Fibroblast of gingiva (primary cell): ENCODE measurements at places on chromosomes 6 and 20.
A peak's percentile ranks its signal among the peaks of the same experiment; 100 is the strongest.

- no peak for DNase-seq
These were observed 772.8 kb upstream of the DEFB115 start for GRCh38 chr20:30484749-30485070.

DNA sequence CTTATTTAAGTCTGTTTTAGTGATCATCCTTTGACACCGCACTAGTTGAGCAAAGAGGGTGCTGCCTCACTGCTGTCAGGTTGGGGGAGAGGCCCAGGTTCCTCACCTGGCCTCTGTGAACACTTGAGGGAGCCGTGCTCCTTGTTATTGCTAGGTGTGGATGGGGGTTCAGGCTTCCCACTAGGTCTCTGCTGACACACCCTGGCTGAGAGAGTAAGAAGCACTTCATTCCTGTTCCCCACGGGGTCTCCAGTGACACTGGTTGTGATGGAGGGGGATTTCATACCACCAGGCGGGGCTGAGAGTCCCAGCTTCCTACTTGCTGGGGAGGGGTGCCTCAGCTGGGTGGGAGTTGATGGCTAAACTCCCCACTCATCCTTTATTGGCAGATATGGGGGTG is 11.1 kb upstream of the NOTCH4 start:
- DNase-seq: no peak

DNA sequence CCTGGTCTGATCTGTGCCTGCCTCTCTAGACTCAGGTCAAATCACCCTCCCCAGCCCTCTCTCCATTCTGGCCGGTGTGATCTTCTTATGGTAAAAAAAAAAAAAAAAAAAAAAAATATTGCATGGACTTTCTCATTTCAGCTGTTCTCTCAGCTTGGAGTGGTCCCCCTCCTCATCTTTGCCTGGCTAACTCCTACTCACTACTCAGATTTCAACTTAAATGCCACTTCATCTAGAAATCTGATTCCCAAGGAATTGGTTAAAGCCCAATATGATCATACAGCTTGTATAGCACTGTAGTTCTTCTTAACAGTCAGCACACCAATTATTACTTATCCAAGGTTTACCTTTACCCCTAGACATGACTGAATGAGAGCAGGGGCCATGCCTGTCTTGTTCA is 105.9 kb upstream of the CARMIL1 start:
- DNase-seq: no peak

DNA sequence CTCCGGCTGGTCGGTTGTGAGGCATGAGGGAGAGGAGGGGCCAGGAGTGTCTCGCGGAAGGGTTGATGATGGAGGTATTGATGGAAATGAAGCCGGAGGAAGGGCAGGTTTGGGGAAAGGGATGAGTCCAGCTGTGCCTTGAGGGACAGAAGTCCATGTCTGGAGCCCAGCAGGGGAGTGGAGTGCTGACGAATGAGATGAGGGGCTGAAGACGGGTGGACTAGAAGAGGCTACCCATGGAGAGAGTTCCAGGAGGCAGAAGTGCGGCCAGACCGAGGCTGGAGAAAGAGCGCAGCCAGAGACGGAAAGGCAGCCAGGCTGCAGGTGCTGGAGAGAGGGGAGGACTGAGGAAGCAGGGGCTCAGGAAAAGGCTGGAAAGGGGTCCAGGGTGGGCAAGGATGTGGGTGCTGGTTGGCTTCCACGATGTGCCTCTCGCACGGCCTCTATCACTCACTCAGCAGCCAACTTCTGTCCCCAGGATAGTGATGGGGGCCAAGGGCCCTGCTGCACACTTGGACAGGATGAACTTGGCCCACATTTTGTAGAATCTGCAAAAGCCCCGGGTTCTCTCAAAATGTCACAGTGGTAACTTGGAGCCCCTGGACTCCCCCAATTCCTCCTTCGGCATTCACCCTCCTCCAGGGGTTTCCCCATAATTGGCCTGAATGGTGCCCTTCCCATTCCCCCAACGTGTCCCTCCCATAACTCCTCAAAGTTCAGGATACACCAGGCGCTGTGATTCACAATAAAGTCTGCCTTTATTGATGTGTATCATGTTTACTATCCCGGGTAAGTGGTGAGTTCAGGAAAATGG is 627 bp upstream of the EIF6 start:
- DNase-seq: no peak

DNA sequence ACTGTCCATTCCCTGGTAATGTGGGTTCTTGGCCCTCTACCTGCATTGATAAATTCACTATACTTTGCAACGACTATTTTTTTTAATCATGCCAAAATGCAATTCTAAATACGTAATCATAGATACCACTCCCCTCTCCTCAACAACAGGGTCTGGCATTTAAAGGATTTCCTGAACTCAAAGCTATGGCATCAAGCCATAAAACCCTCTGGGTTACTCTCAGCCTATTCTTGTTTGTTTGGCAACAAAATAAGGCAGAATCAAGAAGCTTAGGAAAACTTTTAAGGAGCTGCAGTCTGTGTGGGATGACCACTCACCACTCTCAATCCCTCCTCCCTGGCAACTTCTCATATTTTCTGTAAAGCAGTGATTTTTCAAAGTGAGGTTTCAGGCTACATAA is 669.9 kb upstream of the ID4 start:
- no peak for DNase-seq

GRCh38 chr6:39476151-39476550 is 153.6 kb upstream of the KCNK16 start:
- no peak for DNase-seq

GRCh38 chr20:20241976-20242375 is 125.9 kb upstream of the INSM1 start:
- no peak for DNase-seq

DNA sequence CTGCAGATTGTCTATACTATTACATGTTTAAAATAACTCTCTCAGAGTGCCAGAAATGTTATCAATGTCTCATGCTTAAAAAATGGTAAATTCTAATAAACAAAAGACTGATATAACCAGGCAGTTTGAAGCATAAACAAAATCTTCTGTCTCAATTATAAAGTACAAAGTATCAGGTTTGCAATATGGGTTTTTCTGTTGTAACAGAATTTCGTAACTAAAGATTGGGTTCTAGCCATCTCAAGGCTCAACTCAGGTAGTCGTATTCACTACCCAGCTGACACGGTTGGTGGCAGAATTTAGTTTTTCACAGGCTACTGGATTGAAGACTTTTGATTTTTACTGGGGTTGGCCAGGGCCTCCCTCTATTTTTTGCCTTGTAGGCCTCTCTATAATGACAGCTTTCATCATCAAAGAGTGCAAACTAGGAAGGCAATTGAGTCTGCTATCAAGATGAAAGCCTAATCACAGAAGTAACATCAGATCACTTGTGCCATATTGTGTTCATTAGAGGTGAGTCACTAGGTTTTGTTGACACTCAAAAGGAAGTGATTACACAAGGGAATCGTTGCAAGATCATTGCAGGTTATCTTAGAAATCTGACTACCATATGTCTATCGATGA is 3.6 kb downstream of the CYP39A1 start:
- peak; percentile 35 for DNase-seq

DNA sequence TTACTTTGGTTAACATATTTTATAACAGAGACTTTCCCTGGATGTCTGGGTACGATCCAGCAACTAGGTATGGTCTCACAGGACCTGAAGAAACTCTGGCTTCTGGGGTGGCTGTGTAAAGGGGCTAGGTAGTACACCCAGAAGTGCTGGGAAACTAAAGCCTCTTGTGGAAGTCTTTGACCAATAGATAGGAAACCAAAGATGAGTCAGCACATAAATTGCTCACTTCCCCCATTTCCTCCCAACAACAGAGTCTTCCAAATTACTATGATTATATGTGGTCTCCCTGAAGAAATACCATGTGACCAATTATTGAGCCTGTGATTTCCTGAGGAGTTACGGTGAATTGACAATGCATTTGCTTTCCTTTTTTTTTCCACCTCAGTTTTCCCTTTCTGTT is 26.8 kb upstream of the TBX18 start:
- peak; percentile 36 for DNase-seq

DNA sequence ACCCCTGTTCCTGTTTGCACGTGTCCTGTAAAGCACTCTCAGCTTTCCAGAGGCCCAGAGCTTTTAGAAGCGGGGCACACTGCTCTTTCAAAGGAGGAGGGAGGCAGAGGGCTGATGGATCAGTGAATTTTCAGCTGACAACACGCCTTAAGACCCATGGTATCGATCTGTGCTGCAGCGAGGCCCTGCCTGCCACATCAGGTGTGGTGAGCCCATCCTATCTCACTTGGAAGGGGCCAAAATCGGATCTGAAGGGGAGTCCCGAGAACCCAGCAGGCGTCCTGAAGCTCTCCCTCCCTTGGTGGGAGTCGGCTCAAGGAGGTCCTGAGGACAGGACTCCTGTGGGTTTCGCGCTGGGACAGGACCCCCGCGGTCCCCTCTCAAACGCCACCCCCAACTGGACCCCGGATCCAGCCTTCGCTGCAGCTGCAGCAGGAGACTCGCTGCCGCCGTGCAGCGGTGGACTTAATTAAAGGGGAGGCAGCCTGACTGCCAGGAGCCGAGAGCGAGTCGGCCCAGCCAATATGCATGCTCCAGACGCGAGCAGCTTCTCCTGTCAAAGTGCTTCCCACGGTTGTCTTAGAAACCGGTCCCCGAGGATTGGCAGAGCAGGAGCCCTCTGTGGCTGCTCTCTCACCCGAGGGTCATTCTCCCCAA is 580.0 kb upstream of the ZNF337 start:
- DNase-seq: no peak
